Activated CD4-positive, alpha-beta T cell treated with anti-CD3 and anti-CD28 coated beads, Interleukin-2, amount 50 U/mL, for 16 hours (primary cell): ENCODE measurements at places on chromosomes 5 and 9.

- no peak for DNase-seq
Measured at GRCh38 chr5:7272408-7272965, 123.5 kb upstream of the ADCY2 start.

GRCh38 chr5:144142824-144143162 is 27.7 kb downstream of the YIPF5 start:
- no peak for DNase-seq

DNA sequence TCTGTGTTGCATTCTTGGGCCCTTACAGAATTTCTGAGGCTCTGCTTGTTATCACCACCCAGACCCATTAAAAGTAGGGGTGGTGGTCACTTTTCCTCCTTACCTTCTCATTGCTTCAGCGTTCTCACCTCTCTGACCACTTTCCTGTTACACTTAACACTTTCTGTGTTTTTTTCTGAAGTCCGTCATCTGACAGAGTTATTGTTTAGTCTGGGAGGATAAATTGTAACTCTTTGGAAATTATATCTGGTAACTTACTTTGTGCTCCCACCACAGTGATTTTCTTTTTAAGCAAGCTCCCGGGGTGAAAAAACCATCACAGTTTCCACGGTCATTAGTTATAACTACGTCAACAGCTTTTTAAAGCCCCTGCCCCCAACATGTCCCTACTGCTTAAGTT is 211.2 kb upstream of the OTULINL start:
- DNase-seq = no peak

DNA sequence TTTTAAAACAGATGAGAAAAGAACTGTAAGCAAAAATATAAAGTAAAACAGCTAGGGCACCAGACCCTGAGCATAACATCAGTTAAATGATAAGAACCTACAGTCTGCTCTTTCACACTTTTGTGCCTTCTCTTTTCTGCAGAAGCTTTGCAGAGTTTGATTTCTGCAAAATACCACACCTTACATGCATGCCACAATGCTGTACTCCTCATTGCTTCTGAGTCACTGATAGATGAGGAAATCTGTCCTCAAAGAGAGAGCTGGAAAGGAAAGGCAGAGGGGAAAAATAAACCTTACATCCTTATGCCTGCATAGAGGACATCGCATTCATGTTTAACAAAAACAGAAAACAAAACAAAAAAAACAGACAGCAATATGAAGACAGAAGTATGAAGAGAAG is 142.9 kb downstream of the ATPSCKMT start:
- DNase-seq = no peak

GRCh38 chr5:137492331-137492730 is 6.8 kb downstream of the SPOCK1 start:
- DNase-seq = no peak
